ENCODE measurements at places on chromosomes 7 and 10. TPM values are rescaled to one million over a fixed set of nuclear protein-coding genes. Genes with fewer than 3 reads are reported as not detected.

GRCh38 chr7:134692344-134692705, 45.7 kb downstream of the BPGM start:
- no peaks in the 10 kb centered on the region for H3K27me3 ChIP-seq
- no peaks in the 10 kb centered on the region for H3K36me3 ChIP-seq
- no peak overlapping the region for H3K4me3 ChIP-seq
- no peak for DNase-seq

DNA sequence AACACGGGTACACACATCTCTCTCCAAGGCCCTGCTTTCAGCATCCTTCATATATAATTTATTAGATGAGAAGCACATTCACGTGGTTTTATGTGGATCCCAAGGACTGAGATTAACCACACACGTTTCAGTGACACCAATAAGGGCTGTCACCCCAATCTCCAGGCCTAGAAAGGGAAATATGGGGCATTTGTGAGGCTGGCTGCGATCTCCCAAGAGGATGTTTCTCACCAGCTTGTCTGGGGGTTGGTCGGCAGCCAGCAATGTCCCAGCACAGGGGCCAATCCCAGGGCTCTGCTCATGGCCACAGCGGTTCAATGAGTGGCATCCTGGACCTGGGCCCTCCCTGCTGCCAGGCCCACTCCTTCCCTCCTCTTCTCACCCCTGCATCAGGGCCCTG, 115.5 kb downstream of the ITIH5 start:
- no peaks in the 10 kb centered on the region for H3K36me3 ChIP-seq
- no peaks in the 10 kb centered on the region for H3K4me1 ChIP-seq
- no peak overlapping the region for H3K4me3 ChIP-seq

GRCh38 chr10:126375926-126376554, 12.2 kb downstream of the ADAM12 start:
- no peaks in the 10 kb centered on the region for H3K4me1 ChIP-seq
- H3K27me3 ChIP-seq = peaks cover 4% of the 10 kb centered on the region
- no peak for DNase-seq
- H3K27ac ChIP-seq = no peak overlapping the region
- H3K4me3 ChIP-seq = no peak overlapping the region

DNA sequence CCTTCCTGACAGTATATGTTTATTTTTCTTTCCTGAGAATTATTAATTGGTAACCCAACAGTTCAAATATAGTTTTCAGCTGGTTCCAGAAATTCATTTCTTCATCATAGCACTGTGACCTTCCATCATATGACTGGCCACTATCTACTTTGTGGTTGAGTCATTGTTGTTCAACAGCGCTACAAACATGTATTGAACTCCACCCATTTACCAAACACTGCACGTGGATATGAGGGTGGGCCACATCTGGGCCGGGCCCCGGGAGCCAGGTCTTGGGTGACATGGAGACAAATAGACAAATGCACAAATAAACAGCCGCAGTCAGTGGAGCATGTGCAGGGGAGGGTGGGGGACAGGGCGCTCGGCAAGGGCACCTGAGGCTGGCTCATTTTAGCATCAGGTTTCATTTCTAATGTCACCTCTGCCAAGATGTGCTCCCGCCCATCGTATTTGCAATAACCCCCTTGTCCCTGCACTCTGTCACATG, 24.0 kb upstream of the EEPD1 start:
- H3K27ac ChIP-seq = peak overlapping the region; percentile 89
- no peaks in the 10 kb centered on the region for H3K27me3 ChIP-seq
- DNase-seq = no peak
- H3K36me3 ChIP-seq = no peaks in the 10 kb centered on the region
- peaks cover 18% of the 10 kb centered on the region for H3K4me1 ChIP-seq

GRCh38 chr7:15042285-15043065, 139.9 kb upstream of the DGKB start:
- H3K4me1 ChIP-seq = no peaks in the 10 kb centered on the region
- H3K4me3 ChIP-seq = no peak overlapping the region
- H3K27me3 ChIP-seq = no peaks in the 10 kb centered on the region
- no peak overlapping the region for H3K27ac ChIP-seq

DNA sequence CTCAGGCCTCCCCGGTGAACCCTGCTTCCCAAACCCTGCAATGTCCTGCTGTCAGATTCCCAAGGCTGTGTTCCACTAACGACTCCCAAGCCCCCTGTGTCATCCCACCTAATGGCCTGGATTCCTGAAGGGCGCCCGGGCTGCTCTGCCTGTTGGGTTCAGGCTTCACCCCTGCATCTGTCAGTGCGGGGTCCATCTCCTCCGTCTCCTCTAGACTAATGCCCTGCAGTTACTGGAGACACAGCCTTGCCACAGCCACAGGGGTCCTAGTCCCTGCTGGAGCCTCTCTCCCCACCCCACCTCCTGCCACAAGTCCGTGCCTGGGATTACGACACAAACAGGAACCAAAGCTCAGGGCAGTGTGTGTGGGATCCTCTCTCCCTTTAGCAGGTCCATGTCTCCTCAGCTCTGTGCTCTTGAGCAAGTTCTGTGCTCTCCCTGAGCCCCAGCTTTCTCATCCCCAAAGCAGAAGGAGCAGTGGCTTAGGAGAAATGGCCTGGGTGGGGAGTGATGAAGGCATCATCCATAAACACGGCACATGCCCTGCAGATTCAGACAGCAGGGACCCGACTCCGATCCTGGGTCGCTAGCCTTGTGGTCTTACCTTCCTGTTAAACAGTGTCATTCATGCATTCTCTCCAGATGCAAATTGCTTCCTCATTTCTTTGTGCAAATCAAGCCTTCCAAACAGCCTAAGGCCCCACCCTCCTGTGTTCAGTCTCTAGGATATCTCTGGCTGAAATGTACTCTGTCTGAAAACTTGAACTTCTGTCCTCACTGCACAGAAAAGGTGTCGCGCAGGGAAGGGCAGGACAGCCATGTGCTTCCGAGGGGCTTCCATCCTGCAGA, 8.2 kb upstream of the RBP3 start:
- no peak overlapping the region for H3K4me3 ChIP-seq
- no peak for DNase-seq
- no peak overlapping the region for H3K27ac ChIP-seq
- H3K4me1 ChIP-seq = no peaks in the 10 kb centered on the region
- H3K27me3 ChIP-seq = no peaks in the 10 kb centered on the region

DNA sequence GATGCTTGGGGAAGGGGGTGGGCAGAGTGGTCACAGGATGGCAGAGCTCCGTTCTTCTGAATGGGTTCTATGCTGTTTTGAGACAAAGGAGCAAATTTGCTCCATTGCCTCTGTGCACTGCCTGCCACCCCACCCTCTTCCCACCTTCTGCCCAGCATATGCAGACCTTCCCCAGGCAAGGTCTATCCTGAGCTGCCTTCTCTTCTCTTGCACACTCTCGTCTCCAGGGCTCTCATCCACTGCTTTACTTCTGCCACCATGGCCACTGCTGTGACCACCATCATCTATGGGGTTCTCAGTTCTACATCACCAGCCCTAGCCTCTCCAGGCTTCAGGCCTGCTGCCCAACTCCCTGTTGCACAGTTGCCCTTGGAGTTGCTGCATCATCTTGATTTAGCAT, 230.4 kb downstream of the TMEM178B start:
- H3K27ac ChIP-seq = no peak overlapping the region
- no peaks in the 10 kb centered on the region for H3K4me1 ChIP-seq
- no peaks in the 10 kb centered on the region for H3K36me3 ChIP-seq
- H3K27me3 ChIP-seq = no peaks in the 10 kb centered on the region

DNA sequence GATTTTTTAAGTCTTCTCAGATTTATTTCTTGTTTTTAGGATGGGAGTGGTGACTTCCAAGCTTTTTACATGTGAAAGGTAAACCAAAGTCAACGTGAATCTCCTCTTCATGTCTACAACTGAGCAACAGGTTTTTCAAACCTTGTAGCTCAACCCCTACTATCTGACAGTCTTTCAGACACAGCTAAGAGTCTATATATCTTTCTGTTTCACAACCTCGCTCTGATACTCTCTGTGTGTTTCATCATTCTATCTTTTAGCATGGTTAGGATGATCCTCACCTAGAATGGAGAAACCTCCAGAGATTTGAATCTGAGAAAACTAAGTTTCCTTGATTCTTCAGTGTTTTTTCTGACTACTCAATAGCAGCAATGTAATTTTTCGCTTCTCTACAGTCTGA, 96.1 kb downstream of the EPDR1 start:
- H3K4me1 ChIP-seq = no peaks in the 10 kb centered on the region
- H3K4me3 ChIP-seq = no peak overlapping the region
- H3K27me3 ChIP-seq = no peaks in the 10 kb centered on the region

GRCh38 chr7:82481499-82482097, 38.0 kb upstream of the CACNA2D1 start:
- H3K27ac ChIP-seq = no peak overlapping the region
- no peak overlapping the region for H3K4me3 ChIP-seq
- no peaks in the 10 kb centered on the region for H3K4me1 ChIP-seq

DNA sequence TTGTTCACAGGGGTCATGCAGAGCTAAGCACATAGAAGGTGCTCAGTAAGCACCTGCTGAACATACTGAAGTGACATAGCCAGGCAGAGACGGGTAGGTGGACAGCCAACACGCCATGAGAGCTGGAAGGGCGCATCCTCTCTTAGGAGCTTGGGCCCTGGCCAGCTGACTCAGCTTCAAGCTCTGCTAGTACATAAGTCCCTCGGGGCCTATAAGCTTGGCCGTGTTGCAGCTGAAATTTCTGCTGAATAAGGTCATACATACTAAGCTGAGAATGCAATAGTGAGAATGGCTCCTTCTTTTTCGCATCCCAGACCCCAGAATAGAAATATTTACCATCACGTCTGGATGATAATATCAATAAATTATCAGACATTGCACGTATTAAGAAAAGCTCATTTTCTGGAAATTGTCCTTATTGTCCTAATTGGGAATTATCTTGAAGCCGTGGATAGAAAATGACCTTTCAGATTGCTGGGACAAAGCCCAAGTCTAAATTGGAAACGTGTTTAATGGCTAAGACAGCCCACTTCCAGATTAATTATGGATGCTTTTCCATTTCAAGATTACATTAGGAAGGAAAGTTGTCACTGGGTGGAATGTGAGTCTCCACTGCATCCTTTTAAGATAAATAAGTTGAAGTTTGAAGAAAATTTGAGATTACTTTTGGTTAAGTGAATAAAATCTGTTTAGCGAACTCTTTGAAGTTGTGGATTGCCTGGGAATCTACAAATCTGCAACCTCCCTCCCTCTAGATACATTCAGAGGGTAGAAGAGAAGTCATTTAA, 287.1 kb upstream of the C7orf33 start:
- no peak overlapping the region for H3K4me3 ChIP-seq
- DNase-seq = no peak
- H3K4me1 ChIP-seq = peaks cover 8% of the 10 kb centered on the region

DNA sequence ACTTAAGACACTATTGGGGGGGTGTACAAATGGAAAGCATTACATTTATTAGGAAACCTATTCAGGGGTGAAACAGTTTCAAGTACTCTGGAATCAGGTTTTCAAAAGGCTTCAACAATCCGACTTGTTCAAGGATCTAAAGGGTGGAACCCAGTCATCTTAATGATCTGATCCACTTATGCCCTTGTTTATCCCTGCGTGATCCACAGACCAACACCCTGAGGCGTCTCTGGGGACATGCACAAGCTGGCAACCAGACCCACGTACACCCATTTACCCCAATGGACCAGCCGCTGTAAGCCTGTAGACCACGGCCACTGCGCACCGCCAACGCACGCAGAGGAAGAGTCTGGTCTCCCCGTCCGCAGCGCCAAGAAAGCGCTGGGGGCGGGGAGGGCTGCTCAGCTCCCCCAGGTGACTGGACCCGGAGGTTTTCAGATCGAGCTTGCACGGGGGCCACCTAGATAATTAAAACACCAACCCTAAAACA, 13.4 kb downstream of the HNRNPF start:
- H3K4me3 ChIP-seq = peak overlapping the region; percentile 87
- H3K36me3 ChIP-seq = peaks cover 26% of the 10 kb centered on the region
- no peak for DNase-seq
- no peaks in the 10 kb centered on the region for H3K27me3 ChIP-seq
- peak overlapping the region; percentile 95 for H3K27ac ChIP-seq
- H3K4me1 ChIP-seq = peaks cover 35% of the 10 kb centered on the region

- H3K4me3 ChIP-seq = no peak overlapping the region
- no peaks in the 10 kb centered on the region for H3K36me3 ChIP-seq
- no peaks in the 10 kb centered on the region for H3K27me3 ChIP-seq
- DNase-seq = no peak
Observed at GRCh38 chr10:29590915-29591650, 43.7 kb downstream of the SVIL start.

GRCh38 chr10:2882628-2883027, 184.7 kb upstream of the PFKP start:
- no peak for DNase-seq
- no peaks in the 10 kb centered on the region for H3K27me3 ChIP-seq
- no peaks in the 10 kb centered on the region for H3K36me3 ChIP-seq
- H3K4me3 ChIP-seq = no peak overlapping the region

GRCh38 chr7:133139801-133140200, 57.9 kb upstream of the CHCHD3 start:
- no peaks in the 10 kb centered on the region for H3K36me3 ChIP-seq
- DNase-seq = no peak
- H3K27ac ChIP-seq = no peak overlapping the region
- H3K4me3 ChIP-seq = no peak overlapping the region
- no peaks in the 10 kb centered on the region for H3K4me1 ChIP-seq

- H3K4me1 ChIP-seq = no peaks in the 10 kb centered on the region
- H3K27me3 ChIP-seq = no peaks in the 10 kb centered on the region
- DNase-seq = no peak
- peaks cover 17% of the 10 kb centered on the region for H3K36me3 ChIP-seq
Observed at GRCh38 chr7:7595451-7595850, 28.8 kb downstream of the MIOS start.

- no peaks in the 10 kb centered on the region for H3K4me1 ChIP-seq
- DNase-seq = no peak
- no peaks in the 10 kb centered on the region for H3K36me3 ChIP-seq
- H3K4me3 ChIP-seq = no peak overlapping the region
- H3K27ac ChIP-seq = no peak overlapping the region
- H3K27me3 ChIP-seq = no peaks in the 10 kb centered on the region
Observed at GRCh38 chr7:83684928-83685327, 36.0 kb upstream of the SEMA3E start.

GRCh38 chr10:75955973-75956502, 524.6 kb downstream of the LRMDA start:
- no peaks in the 10 kb centered on the region for H3K4me1 ChIP-seq
- H3K36me3 ChIP-seq = no peaks in the 10 kb centered on the region
- H3K27ac ChIP-seq = no peak overlapping the region
- no peak overlapping the region for H3K4me3 ChIP-seq
- H3K27me3 ChIP-seq = no peaks in the 10 kb centered on the region

GRCh38 chr7:71937840-71938371, 474.2 kb downstream of the CALN1 start:
- H3K27ac ChIP-seq = no peak overlapping the region
- no peaks in the 10 kb centered on the region for H3K36me3 ChIP-seq
- H3K4me1 ChIP-seq = no peaks in the 10 kb centered on the region
- no peak overlapping the region for H3K4me3 ChIP-seq

DNA sequence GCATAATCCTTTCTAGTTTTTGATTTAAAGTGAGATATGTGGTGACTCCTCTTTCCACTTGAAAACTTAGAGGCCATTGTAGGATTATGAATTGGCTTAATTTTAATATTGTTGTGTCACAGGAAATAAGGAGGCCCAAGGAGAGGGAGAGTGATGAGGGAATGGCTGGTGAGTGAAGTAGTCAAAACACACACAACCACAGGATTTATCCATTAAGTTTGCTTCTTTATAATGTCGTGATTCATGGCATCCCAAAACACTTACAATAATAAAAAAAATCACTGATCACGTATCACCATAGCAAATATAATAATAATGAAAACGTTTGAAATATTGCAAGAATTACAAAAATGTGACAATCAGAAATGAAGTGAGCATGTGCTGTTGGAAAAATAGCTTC, 1215.5 kb upstream of the LRRTM3 start:
- H3K27ac ChIP-seq = no peak overlapping the region
- no peaks in the 10 kb centered on the region for H3K36me3 ChIP-seq
- no peaks in the 10 kb centered on the region for H3K4me1 ChIP-seq
- no peak for DNase-seq

Gene SLC39A12
- 0.08 TPM for total RNA-seq

Gene ZNF438
- 2.3 TPM for total RNA-seq

Gene EBF3
- total RNA-seq = not detected

Gene INHBA
- total RNA-seq = 8.9 TPM

Gene IFIT2
- 5.5 TPM for total RNA-seq

Gene TUBAL3
- total RNA-seq = 0.75 TPM
